Myocyte (in vitro differentiated cells): ENCODE measurements at places on chromosomes 4 and X. TPM values are rescaled to one million over a fixed set of nuclear protein-coding genes. Genes with fewer than 3 reads are reported as not detected.
A peak's percentile ranks its signal among the peaks of the same experiment; 100 is the strongest.

- peak; percentile 31 for DNase-seq
These were observed 2.2 kb downstream of the FUNDC2 start for GRCh38 chrX:155028877-155029291.

DNA sequence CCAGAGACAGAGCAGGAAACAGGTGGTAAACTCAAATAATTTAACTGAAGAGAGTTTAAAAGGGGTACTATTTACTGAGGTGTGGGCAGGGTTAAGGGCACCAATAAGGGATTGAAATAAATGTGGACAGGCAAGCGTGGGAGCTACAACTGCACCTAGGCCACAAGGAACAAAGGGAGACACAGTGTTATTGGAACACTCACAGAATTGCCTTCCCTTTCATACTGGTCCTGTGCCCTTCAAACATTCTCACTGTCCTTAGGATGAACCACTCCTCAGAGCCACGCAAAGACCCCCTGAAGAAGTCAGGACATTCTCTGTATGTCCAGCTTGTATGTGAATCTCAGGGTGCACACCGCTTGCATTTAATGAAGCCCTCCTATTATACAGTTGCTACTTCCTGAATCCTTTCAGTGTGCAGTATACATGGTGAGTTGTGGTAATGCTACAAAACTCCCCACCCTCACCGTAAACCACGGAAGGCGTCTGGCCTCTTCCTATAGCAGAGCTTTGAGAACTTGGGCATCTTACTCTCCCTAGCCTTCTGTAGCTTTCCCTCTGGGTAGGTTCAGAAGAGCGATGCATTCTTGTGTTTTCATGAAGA is 9.6 kb upstream of the MRPL1 start:
- DNase-seq = no peak

- no peak for DNase-seq
These were observed 17.0 kb downstream of the LAMP2 start for GRCh38 chrX:120452131-120452530.

DNA sequence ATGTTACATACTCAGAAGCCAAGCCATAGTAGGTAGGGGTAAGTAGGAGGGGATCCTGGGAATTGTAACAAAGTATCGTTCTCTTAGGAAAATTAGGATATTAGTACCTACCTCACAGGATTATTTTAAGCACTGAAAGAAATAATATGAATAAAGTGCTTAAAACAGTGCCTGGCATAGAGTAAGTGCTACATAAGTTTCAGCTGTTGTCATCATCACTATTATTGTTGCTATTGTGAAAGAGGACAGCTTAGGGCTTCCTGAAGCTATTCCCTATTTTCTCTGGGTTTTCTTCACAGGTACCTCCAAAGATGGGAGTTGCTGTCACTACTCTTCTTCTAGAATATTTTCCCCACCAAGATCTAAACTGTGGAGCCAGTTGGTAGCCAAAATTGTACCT is 443.7 kb upstream of the FGF16 start:
- DNase-seq = no peak

DNA sequence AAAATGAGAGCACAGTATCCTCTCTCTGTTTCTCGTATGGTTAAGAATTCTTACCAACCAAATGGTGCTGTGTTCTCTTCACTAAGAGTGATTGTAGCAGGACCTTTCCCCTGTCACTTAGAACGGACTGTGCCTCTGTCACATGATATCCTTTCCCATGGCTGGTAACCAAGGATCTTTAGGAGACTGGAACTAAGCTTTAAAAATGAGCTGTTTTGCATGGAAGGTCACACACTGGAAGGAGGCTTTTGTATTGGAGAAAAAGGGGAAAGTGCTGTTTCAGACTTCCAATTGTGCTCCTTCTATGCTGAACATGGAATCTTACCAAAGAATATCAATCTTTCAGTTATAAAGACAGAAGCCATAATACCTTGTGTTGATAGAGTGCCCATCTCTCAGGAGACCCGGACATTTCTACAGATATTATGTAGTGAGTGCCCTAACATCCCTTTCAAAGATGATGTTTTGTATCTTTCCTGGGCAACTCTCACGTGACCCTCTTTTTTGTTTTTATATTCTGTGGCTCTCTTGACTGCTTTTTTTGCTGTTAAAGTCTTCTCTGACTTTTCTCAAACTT is 148.6 kb downstream of the SLC4A4 start:
- DNase-seq = peak; percentile 45

GRCh38 chr4:82561786-82562563 is at the start of gene TMEM150C:
TSS of gene TMEM150C (minus strand) at chr4:82561988. CDS start at chr4:82504657, 57,331 bp downstream.
- DNase-seq = peak; percentile 30

- no peak for DNase-seq
These were observed 56.9 kb downstream of the CLCN3 start for GRCh38 chr4:169677150-169677748.

DNA sequence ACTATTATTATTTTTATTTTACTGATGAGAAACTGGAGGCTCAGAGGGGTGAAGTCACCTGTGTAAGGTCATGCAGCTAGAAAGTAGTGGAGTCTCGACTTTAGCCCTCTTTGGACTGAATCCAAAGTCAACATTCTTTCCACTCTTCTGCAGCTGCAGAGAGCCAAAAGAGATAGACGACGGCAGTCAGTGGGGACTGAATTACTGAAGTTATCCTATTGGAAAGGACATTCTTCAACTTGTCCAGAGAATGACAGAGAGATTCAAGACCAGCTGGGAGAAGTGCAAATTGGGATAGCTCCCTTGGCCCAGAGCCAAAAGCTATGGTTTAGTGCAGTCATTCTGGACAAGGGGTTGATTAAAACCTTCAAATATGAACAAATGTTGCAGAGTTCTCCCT is 42.5 kb downstream of the VGLL1 start:
- peak; percentile 0 for DNase-seq

GRCh38 chr4:121199742-121200561 is 35.8 kb upstream of the TNIP3 start:
- no peak for DNase-seq

DNA sequence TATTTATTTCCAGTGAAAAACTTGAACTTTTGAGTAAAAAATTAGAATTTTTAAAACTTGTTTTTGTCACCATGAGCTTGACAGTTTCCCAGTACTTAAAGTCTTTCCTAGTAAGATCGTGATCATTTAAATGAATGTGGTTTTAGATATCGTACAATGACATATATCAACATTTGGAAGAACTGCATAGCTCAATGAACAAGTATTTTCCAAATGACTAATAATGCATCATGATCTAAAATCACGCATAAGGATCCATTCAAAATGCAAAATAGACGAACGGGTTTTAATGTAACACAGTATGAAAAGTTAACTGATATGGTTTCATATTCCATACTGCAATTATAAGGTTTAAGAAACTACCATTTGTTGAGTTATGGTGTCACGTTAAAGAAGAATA is 4.1 kb upstream of the NDNF start:
- no peak for DNase-seq

Gene EGFL6
- total RNA-seq = not detected in 2 replicates

Gene COL25A1
- total RNA-seq = 25.0 and 85.7 TPM in 2 replicates

Gene GPR34
- total RNA-seq = 0.21 TPM in 1 of 2 replicates, not detected in the other

Gene OCRL
- total RNA-seq = 6.6 and 7.1 TPM in 2 replicates

Gene ATP1B4
- total RNA-seq = 2.5 and 58.0 TPM in 2 replicates

Gene YY2
- 0.37 and 0.68 TPM in 2 replicates for total RNA-seq
